Activated CD8-positive, alpha-beta memory T cell treated with anti-CD3 and anti-CD28 coated beads for 1 hour (primary cell): ENCODE measurements at places on chromosomes 12 and 14.

DNA sequence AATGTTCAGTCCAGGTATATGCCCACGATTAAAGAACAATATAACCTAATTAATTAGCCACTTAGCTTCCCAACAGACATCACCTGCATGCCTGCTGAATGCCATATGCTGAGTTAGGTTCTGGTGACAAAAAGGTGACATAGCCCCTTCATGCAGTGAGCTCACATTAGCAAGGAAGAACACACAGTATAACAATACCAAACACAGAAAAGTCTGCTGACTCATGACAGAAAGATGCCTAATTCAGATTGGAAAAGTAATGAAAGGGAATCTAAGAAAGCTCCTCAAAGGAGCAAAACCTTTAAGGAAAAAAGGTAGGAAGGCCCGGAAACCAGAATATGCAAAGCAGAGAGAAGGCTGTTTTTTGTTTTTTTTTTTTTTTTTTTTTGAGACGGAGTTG is 59.0 kb downstream of the FERMT2 start:
- no peak for DNase-seq

DNA sequence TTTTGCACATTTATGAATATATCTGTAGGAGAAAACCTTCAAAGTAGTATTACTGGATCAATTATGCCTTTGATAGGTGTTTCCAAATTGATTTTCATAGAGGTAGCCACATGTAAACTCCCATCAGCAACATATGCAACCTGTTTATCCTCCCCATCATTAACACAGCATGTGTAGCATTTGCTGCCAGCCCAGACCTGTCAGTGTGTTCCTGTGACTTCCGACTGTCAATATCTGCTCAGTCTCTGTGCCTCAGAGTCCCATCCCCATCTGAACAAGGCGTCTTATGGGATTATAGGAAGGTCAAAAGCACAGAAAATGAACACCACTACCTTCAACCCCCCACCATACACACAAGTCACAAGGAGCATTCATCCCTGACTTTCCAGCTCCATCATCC is 9.5 kb upstream of the CAPRIN2 start:
- no peak for DNase-seq

GRCh38 chr14:61662437-61663311 is 32.6 kb upstream of the HIF1A start:
- DNase-seq = no peak

DNA sequence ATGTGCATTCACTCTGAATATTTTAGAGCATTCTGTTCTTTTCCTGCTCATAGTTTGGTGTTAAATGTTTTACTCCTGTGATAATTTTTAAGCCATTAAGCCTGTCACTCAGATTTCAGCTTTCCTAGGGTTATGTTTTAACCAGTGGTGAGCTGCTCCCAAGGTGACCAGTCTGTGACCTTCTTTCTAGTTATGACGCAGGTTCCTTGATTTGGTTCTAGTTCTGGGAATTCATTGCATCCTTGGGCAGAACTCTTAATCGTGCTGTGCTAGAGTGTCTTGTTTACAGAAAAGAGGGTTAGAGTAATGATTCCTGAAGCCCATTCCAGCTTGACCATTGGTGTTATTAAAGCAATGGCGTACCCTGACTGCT is 2.2 kb downstream of the GABARAPL1 start:
- DNase-seq = no peak

DNA sequence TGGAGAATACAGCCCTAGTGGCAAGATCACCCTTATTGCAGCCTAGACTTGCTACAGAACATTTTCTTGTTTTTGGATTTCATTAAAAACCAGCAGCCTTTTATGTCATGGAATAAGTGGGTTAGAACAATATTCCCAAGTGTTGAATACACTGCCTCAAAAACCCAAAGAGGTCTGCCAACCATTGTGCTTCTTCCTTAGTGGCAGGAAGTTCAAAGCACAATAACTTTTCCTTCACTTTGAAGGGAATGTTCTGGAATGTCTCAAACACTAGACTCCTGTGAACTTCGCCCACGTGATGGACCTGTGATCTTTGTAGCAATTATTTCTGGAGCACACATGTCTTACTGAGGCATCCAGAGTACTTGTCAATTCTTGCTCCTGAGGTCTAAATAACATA is 8.5 kb downstream of the SLC17A8 start:
- no peak for DNase-seq

GRCh38 chr12:12019881-12020280 is 50.9 kb upstream of the BCL2L14 start:
- no peak for DNase-seq

- DNase-seq = no peak
Measured at GRCh38 chr14:50399251-50400032, 2.8 kb upstream of the CDKL1 start.

DNA sequence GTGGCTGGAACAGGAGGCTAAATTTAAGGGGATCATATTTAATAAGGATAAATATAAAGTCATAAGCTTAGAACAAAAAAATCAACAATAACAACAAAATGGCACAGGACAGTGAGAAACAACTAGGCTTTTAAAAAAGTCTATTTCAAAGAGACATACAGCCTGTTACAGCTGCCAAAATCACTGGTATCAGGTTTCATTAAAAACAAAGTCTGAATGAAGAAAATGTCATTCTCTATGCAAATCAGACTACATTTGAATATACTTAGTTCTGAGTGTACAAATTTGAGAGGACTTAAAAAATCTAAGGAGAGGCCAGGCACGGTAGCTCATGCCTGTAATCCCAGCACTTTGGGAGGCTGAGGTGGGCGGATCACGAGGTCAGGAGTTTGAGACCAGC is 44.0 kb downstream of the TFCP2 start:
- DNase-seq = no peak

- DNase-seq = no peak
Measured at GRCh38 chr12:110921262-110921661, 883 bp upstream of the MYL2 start.

GRCh38 chr12:25249931-25250738 is 594 bp downstream of the KRAS start:
- peak; percentile 5 for DNase-seq
